Activated CD4-positive, alpha-beta T cell treated with anti-CD3 and anti-CD28 coated beads, Interleukin-2, amount 50 U/mL, for 4 hours (primary cell): ENCODE measurements at places on chromosomes 6 and 20.

GRCh38 chr6:118228886-118229285, 319.2 kb upstream of the PLN start:
- DNase-seq = no peak

DNA sequence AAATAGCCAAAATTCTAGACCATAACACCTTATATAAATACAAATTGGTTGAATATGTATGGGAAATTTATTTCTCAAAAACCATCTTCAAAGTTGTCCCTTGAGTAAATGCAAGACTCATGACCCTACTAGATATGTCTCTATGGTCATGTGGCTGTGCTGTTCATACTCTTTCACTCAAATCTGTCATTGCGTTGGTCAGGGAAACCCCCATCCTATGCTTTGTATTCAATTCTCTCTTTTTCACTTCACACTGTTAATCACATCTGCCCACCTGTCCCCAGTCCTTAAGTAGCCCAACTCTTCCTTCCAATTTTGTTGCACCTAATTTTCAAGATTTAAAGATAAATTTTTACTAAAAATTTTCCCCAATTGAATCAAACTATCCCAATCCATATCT, 51.0 kb downstream of the RPS12 start:
- no peak for DNase-seq

DNA sequence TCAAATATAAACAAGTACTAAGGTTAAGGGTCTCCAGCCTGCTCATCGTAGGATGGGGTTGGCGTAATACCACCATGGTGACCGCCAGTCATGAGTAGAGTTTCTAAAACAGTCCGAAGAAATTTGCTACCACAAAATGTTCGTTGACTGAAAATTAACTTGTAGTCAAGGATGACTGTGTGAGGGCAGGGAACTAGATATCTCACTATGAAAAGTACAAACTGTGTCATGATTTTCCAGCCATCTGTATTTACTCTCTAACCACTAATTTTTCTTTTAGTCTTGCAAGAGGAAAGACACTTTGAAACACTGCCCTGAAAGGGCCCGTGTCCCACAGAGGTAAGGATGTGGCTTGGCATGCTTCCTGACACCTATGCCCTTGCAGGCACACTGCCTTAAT, 99.7 kb downstream of the IRF4 start:
- DNase-seq = peak; percentile 39

GRCh38 chr6:33443025-33443424, 11.4 kb upstream of the ZBTB9 start:
- no peak for DNase-seq

DNA sequence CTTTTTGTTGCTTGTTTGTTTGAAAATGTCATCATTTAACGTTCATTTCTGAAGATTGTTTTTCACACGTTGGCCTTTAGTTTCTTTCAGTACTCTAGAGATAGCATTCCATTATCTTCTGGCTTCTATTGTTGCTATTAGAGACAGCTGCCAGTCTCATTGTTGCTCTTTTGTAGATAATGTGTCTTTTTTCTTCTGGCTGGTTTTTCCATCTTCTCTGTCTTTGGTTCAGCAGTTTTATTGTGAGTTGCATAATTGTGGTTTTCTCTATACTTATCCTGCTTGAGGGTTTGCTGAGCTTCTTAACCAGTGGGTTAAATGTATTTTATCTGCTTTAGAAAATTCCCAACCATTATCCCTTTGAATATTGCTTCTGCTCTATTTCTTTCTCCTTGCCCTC, 23.2 kb upstream of the AIG1 start:
- no peak for DNase-seq

DNA sequence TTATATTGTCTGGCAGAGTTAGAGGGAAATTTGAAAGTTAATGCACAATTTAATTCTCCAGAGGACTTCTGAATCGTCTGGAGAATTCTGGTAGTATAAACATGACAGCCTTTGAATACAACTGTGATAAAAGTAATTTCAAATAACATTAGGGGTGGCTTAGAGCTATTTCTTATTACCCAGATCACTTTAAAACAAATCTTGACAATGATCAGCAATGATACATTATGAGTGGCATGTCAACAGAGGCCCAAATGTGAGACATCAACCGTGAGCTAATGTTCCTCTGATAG, 259.1 kb downstream of the HACE1 start:
- DNase-seq = no peak

- no peak for DNase-seq
Observed at GRCh38 chr6:158225767-158226166, 57.6 kb downstream of the GTF2H5 start.

DNA sequence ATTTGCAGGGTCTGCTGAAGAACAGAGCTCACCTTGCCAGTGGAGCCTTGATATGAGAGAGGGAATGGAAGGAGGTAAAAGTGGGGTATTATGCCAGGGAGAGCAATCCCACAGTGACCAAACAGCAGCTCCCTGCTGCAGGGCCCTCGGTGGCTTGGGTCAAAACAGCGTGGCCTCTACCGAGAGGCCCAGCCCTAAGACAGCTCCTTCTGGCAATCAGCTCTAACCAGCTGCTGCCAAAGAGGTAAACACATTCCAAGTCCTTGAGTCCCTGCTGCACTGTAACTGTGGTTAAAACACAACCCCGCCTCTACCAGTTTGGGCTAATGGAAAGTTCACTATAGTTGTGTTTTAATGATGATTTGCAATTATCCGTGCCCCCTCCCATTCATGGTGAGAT, 1.4 kb upstream of the DAAM2 start:
- DNase-seq = no peak

DNA sequence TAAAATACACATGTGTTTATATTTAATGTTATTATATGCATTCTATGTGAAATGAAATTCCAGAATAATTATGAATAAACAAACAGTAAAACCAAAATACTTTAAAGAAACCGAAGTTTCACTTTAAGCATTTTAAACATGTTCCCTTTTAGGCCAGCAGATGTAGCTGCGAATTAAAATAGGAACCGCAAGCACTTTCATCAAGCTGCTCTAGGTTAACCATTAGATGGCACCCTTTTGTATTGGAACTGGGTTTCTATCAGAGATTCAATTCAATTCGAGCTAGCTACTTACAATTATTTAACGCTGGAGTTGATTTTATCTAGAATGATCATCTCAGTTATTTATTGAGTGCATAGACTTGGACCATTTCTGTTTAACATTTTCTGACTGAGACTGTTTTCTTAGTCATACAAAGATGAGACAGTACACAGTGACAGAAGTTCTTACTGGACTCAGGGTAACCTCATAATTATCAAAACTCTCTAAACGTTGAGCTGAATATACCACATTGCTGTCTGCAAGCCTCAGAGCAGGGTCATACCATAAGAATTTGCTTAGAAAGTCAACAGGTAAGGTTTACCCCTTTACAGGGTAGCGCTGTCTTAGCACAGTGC, 8.5 kb downstream of the TMEM242 start:
- no peak for DNase-seq

DNA sequence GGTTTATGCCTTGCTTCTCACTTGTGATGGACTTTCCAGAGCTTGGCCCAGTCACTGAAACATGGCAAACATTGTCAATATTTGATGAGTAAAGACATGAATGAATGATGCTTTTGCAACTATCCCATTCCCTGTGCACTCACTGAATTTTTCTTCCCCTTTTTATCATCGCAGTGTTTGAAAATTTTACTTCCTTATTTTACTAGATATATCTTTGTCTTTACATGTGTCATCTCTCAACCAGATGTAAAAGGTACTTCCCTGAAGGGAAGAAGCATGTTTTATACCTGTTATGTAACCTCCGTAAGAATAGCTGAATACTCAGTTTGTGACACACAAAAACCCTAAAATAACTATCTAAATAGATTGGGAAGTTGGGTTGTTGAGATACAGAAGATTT, 544.7 kb upstream of the FLRT3 start:
- DNase-seq = no peak

GRCh38 chr6:133951881-133952814, 876 bp upstream of the TBPL1 start:
- DNase-seq = peak; percentile 37
